Small intestine (tissue), 16 donors: ENCODE measurements at places on chromosomes 4 and X. TPM values are rescaled to one million over a fixed set of nuclear protein-coding genes. Genes with fewer than 3 reads are reported as not detected.

Gene RAI2
- 9.0 TPM for polyA plus RNA-seq

Gene PAGE1
- polyA plus RNA-seq, result not detected

Gene HTN3
- not detected for polyA plus RNA-seq

Gene RNF175
- 0.38 TPM for polyA plus RNA-seq

Gene ENOX2
- 14.5 TPM for polyA plus RNA-seq

Gene ZFP42
- polyA plus RNA-seq, result not detected

Gene NXF3
- 0.77 TPM for polyA plus RNA-seq

Gene LDOC1
- 9.0 TPM for polyA plus RNA-seq

Gene FGF13
- polyA plus RNA-seq, result 0.67 TPM

Gene RIPPLY1
- 0.40 TPM for polyA plus RNA-seq

Gene TRIML2
- polyA plus RNA-seq, result not detected

Gene P2RY10
- polyA plus RNA-seq, result 0.95 TPM

Gene CABS1
- not detected for polyA plus RNA-seq

Gene DRP2
- not detected for polyA plus RNA-seq

Gene SPARCL1
- 60.9 TPM for polyA plus RNA-seq

Gene XK
- polyA plus RNA-seq, result 11.0 TPM

Gene IRF2
- 38.6 TPM for polyA plus RNA-seq

Gene KIT
- polyA plus RNA-seq, result 3.9 TPM

Gene FMR1NB
- not detected for polyA plus RNA-seq

Gene TKTL2
- polyA plus RNA-seq, result not detected

Gene C4orf50
- not detected for polyA plus RNA-seq

Gene SFRP2
- 11.6 TPM for polyA plus RNA-seq
